Stimulated activated CD4-positive, alpha-beta T cell treated with anti-CD3 and anti-CD28 coated beads, Interleukin-12 subunit alpha, Interleukin-12 subunit beta, amount 100 ng/mL, for 48 hours (primary cell): ENCODE measurements at places on chromosomes 3 and 15.
A peak's percentile ranks its signal among the peaks of the same experiment; 100 is the strongest.

DNA sequence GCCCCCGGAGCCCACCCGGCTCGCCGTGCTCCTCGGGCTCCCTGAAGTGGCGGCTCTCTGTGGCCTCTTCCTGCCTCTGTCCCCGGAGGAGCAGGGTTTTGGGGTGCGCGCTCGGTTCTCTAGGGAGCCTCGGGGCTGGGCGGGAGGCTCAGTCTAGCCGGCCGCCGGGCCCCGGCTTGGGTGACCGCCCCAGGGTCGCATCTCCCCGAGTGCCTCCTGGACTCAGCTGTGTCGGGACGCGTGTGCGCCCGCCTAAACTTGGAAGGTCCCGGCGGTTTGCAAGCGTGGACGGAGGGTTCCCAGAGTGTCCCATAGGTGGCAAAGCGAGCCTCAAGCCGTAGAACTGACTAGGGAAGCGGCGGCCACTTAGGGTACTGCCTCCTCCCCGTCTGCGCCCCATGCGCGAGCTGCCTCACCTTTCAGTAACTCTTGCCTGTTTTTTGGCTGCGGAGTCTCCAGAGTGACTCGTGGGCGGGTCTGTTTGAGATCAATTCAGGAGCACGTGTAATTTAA, 601 bp downstream of the ACTL6A start:
- DNase-seq, result peak; percentile 70

DNA sequence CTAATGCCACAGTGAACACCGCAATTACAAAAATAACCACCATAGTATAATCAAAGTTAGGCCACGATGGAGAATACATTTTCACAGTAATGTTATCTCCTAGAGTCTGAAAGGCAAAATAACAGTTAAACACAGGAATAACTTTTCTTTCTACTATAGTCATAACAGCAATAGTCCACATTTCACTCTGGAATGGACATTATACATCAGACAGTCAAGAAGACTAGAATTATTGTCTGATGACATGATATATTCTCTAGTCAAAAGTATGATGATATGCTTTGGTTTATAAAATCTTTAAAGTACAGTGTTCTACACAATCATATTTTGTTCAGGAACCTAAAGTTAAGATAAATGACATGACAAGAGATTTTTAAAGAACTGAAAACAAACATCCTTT, 18.0 kb downstream of the SPPL2A start:
- DNase-seq, result no peak

- DNase-seq, result no peak
Observed at GRCh38 chr3:104553121-104553520, 813.6 kb upstream of the ALCAM start.

DNA sequence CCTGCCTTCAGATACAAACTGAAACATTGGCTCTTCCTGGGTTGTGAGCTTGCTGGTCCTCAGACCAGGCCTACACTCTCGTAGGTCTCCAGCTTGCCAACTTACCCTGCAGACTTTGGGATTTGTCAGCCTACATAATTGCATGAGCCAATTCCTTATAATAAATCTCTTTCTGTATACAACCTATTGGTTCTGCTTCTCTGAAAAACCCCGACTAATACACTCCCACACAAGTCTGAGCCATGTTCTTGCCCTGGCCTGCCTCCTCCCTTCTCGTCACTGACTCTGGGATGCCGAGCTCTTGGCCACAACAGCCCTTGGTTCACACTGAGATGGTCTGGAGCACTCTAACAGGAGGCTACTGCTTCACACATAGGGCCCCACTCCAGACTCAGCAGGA, 9.5 kb downstream of the CYP19A1 start:
- DNase-seq, result no peak

GRCh38 chr3:114608293-114608692, 314.5 kb downstream of the TIGIT start:
- DNase-seq, result no peak

DNA sequence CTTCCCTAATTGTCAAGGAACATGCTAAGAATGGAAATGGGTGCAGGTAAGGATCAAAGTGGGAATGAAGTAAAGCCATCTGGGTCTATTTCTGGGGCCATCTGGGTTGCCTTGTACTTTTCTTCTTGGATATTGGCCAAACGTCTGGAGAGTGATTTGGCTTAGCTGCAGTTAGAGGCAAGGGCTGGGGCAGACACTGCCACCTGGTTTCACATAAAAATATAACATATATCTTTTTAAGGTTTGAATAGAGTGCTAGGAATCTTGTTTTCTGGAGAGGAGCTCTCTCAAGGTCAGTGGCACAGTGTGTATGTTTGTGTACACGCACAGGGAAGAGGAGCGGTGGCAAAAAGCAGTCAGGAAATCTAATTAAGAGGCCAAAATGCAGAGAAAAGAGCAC, 24.7 kb upstream of the EOMES start:
- no peak for DNase-seq

- DNase-seq, result no peak
Observed at GRCh38 chr3:96813820-96814650, at the start of gene EPHA6. Gene EPHA6 (plus strand): TSS chr3:96814594.

DNA sequence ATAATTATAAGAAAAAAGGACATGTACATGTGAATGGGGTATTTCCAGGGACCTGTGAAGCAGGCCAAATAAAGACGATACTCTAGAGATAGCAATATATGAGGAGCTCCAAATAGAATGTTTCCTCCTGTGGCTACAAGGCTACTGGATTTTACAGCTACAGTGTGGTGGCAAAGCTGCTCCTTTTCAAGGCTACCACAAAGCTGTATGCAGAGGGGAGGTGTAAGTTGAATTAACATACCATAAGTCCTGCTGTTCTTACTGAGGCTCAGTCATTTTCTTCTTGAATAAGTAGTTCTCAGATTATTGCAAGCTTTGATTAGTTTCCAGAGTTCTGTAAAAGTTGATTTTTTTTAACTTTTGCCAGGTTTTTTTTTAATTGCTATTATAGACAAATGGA, 1184.6 kb upstream of the EPHA6 start:
- no peak for DNase-seq

DNA sequence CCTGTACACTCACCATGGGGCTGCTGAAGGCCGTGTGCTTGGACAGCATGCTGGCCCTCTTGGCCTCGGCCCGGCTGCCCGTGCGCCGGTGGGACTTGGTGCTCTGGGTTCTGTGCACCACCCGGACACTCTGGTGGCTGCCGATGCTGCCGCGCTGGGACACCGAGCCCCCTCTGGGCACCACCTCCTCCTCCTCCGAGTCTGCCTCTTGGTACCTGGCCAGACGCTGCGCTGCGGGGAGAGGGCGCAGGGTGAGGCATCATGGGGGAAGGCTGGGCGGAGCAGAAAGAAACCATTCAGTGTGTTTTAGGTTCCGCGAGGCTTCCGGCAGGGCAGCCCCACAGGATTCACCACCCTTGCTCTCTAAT, 145.0 kb downstream of the ATP10A start:
- DNase-seq, result no peak

- no peak for DNase-seq
Observed at GRCh38 chr3:179476215-179476614, 24.9 kb upstream of the GNB4 start.

DNA sequence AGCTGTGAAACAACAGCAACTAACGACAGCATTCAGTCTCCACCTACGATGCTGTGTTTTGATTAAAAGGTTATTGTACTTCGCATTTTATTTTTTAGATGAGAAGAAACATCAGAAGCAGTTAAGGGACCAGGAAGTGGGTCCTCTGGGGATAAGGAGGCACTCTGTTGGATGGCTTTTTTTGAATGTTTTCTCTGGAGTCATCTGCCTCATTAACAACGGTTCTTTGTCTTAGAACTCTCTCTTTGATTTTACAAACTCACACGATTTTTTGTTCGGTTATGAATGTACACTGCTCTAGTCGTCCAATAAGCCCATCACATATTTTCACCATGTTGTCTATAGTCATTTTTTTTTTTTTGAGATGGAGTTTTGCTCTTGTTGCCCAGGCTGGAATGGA, 36.0 kb upstream of the ARPIN start:
- DNase-seq, result no peak

- no peak for DNase-seq
Observed at GRCh38 chr3:122484985-122485384, 29.8 kb downstream of the KPNA1 start.

GRCh38 chr15:37028625-37029296, 71.6 kb downstream of the MEIS2 start:
- DNase-seq, result no peak

DNA sequence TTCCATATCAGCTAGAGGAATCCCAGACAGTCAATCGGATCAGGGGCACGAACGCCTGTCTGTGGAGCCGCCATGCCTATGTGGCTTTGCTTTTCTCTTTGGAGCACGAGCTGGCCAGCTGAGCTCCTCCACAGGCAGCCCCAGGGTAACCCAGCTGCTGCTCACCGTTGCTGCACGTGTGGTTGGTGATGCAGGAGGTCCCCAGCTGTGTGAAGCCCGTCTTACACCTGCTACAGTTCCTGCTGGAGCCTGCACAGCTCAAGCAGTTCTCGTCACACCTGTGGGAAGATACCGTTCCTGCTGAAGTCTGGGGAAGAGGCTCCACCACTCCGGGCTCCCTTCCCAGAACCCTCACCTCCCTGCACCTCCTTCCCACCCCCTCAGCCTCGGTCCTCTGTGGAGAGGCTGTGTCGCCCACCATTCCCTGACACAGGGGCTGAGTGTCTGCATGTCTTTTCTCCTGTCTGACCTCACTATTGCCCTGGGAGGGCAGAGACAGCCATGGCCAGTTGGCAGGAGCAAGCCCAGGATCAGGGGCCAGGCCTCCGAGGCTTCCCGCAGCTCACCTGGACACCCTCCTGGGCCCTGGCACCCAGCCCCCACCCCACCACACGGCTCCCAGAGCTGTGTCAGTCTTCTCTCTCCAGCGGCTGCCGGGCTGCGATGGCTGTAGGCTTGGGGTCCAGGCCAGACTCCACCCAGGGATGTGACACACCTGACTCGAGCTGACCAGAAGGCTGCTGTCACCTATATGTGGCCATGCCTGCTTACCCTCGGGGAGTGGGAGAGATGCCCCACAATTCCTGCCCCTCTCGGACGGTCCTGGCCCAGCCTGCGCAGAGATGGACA, 12.2 kb upstream of the SNRPA1 start:
- no peak for DNase-seq

- no peak for DNase-seq
Observed at GRCh38 chr15:49847423-49848281, 226.8 kb downstream of the DTWD1 start.

DNA sequence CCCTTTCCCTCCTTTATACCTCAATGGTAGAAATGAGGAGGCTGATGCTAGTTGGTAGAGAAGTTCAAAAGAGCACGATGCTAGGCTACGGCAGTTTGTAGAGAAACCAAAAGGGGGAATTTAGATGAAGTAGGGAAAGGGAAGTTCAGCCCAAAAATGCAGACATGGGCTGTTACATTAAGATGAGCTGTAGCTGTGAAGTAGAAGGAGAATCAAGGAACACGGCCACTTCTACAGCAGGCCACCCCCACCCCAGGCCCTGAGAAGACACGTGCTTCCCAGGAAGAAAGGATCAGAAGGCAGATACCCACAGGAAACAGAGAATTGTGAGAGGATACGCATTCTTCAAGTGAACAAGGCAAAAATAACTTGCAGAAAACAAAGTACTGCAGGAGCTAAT, 2.1 kb upstream of the PARP14 start:
- DNase-seq, result no peak

DNA sequence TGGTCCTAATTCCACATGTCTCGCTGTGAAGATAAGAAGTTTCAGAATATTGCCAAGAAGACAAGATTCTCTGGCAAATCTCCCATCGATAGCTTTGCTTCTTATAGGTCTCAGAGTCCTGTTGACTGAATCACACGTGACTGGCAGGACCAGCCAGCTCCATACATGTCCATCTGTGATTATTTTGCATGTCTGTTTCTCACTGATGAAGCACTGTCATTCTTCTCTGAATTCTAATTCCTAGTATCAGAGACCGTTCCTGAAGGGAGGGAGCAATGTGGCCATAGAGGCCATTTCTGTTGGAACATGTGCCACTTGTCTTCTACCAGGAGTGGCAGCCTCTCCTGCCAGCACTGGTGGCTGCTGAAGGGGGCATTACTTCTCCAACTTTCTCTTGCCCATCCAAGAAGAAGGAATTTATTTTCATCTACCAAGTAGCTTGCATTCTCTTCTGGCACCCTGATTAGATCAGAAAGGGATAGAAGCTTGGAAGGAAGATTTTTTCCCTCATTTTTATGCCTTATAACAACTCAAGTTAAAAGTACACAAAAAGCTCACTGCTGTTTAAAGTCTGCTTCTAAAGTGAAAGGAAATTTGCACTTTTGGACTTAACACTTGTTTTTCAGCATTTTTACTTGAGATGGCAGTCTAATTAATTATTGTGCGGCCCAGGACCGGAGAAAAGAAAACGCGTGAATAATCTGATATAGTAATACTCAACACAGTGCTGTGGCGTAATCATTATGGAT, 115.8 kb downstream of the IQCH start:
- no peak for DNase-seq

DNA sequence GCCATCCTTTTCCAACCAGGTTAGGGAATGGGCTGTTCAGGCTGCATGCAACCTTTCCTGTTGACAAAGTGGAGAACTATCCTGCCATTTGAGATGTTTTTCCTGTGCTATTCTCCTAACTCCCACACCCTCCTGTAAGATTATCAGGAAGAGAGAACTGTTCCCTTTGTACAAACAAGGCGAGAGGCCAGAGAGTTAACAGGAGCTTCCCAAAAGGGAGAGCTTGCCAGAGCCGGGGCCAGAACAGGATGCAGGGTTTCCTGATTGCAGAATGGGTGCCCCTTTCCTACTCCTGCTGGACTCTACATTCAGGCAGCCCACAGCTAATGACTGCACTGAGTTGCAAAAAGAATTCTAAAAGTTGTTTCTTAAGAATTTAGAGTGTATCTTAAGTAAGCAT, 17.1 kb downstream of the PML start:
- DNase-seq, result no peak

DNA sequence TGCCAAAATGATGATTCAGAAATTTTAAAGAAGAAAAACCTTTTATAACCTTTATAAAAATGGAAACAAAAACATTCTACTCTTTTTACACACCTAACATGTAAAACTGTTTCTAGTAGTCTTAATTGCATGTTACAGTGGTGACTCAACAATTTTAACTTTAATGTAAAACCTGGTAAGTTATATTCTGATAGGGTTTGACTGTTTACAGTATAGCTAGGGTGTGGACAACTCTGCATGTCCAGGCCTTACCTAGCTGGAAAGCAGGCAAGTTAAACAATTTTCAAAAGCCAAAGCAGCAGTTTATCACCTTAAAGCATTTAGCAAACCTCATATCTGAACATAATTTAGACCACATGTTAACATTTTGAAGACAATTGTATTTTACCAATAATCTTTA, 328.5 kb downstream of the NEK10 start:
- DNase-seq, result no peak
